Stimulated activated CD8-positive, alpha-beta memory T cell treated with anti-CD3 and anti-CD28 coated beads, Interleukin-7, amount 100 ng/mL, for 24 hours (primary cell): ENCODE measurements at places on chromosomes 1 and 21.

DNA sequence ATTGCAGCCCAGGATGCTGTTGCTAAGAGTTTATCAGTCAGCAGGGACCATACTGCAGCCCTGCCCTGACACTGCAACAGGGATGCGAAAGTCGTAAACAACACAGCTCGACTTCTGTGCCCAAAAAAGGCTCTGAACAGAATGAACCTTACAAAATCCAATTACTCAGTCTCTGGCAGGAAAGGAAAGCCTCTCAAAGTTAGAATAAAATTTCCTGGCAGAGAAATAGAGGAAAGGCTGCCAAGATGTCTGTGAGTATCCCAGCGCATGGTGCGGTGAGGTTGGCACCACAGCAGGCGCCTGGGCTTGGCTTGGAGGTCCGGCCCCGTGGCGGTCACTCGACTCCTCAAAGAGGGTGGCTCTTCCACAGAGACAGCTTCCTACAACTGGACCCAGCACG lies 185.8 kb downstream of the PCP4 start:
- no peak for DNase-seq

- DNase-seq = no peak
These were observed 171.6 kb downstream of the S1PR1 start for GRCh38 chr1:101408212-101409042.

DNA sequence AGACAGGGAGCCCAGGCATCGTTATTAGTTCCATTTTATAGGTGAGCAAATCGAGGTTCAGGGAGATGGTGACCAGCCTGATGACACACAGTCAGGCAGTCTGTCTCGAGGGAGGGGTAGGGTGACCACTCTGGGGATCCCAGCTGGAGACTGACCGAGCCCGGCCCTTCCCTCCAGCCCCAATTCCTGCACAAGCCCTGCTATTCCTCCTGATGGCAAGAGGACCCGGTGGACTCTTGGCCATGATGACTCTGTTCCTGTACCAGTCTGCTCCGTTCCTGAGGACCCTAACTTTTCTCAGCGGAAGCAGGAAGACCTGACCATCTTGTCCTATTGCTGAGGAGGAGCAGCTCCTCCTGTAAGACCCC lies 391 bp downstream of the AGT start:
- no peak for DNase-seq

GRCh38 chr1:33176362-33176850 lies 5.4 kb downstream of the TRIM62 start:
- no peak for DNase-seq

DNA sequence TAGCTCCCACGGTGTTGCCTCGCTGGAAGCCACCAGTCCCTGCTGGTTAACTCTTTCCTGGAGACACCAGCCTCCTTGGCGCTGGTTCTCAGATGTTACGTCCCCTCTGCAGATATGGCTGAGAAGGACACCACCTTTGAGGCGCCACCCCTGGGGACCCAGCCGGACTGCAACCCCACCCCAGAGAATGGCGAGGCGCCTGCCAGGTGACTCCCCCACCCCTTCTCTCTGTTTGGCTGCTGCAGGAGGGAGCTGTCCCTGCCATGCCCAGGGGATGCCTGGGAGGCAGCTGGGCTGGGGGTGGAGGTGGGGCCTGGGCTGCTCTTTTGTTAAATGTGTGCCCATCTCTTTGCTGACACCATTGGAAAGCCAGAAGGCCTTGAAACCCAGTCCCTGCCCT lies 43.6 kb upstream of the TNFRSF1B start:
- DNase-seq = no peak

DNA sequence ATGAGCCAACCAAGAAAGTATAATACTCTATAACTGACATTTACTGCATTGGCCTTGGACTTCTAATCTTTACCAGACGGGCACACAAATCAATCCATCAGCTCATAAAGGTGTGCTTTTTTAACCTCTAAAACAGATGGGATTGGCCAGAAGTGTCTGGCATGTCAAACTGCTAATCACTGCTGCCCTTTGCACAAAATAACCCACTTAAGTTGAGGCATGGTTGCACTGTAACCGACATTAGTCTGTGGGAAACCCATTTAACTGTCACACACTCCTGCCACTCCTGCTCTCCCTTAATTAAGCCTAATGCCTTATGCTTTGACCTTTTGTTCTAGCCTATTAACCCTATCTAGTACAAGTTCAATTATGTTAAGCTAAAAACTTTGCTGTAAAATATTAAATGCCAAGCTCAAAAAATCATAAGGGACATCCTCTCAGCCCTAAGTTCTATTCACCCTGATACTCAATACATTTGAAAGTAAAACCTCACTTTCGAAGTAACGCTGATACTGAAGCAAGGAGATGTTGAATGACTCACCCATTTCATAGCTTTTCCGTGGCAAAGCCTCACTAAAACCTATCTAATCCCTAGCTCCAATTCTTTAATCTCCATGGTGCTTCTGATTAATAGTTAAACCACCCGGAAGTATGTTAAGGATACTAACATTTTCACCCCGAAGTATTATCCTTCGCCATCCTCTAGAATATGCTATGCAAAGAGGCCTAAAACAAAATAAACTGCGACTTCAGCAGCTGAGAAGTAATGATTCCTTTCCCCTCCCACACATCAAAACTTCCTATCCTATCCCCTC lies 12.9 kb downstream of the NRIP1 start:
- no peak for DNase-seq

DNA sequence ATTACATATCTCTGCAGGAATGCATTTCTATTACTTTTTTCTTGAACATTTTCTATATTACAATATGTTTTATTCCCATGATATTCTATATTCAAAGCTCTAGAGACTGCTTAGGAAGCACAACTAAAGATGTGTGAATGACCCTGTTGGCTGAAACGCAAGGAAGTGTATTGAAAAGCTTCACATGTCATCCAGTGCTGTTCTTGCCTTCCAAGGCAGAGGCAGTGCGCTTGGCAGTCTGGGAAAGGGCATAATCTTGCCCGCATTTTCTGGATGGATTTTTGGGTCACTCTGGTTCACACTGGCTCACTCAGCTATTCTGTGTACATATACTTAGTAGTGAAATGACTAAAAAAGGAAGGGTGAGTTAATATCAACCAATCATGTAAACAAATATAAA lies 262.4 kb downstream of the PTPRC start:
- no peak for DNase-seq

- DNase-seq = no peak
These were observed 68.6 kb downstream of the LHX8 start for GRCh38 chr1:75202751-75203150.

DNA sequence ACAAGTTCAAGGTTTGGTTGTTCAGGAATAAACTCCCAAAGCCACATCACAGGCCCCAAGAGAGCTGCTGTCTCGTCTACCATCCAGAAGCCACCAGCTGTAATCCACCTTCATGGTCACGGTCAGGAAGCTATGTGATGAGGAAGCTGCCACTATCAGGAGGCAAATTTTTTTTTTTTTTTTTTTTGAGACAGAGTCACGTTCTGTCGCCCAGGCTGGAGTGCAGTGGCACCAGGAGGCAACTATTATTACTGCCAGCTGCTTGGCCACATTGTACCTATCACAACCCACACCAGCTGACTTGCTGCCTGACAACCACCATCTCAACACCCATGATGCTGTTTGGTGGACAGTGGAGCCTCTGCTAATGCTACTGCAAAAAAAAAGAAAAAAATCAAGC lies 124.1 kb downstream of the OMA1 start:
- no peak for DNase-seq

- no peak for DNase-seq
These were observed 346.5 kb upstream of the PROX1 start for GRCh38 chr1:213641312-213641711.

DNA sequence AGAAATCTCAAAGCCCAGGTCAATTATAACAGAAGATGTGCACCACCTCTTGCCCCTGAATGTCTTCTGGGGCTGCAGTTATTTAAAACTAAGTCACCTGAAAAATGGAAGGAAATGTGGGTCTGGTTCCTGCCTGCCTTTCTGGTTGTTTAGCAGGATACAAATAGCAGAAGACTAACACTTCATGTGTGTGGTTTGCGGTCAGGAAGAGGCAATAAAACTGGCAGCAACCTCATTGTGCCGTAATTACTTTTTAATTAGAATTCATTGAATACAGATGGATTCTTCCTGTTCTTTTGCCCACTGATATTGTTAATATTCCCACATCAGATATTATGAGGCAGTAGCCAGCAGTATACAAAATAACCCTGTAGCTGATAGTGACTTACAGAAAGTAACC lies 345.7 kb downstream of the ZNF326 start:
- no peak for DNase-seq

GRCh38 chr1:24441996-24442668 lies 26.5 kb downstream of the NIPAL3 start:
- no peak for DNase-seq

- DNase-seq = no peak
These were observed 1.5 kb upstream of the KCNH1 start for GRCh38 chr1:211135342-211135950.

- DNase-seq = no peak
These were observed 179.4 kb upstream of the SGIP1 start for GRCh38 chr1:66354311-66355201.

DNA sequence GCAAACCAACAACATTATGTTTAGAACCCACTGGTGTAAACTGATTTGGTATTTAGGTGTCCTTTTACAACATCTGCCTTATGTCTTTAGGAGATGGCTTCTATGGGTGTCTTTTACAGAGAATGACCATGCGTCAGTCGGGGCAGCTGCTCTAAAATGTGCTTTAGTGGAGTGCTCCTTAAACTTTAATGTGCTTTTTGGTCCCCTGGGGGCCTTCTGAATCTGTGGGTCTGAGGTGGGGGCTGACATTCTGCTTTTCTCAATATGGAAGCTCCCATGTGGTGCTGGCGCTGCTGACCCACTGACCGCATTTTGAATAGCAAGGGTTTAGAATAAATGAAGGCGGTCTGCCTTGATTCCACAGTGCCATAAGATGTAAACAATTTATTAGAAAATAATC lies 173.2 kb upstream of the B3GALT2 start:
- DNase-seq = no peak

DNA sequence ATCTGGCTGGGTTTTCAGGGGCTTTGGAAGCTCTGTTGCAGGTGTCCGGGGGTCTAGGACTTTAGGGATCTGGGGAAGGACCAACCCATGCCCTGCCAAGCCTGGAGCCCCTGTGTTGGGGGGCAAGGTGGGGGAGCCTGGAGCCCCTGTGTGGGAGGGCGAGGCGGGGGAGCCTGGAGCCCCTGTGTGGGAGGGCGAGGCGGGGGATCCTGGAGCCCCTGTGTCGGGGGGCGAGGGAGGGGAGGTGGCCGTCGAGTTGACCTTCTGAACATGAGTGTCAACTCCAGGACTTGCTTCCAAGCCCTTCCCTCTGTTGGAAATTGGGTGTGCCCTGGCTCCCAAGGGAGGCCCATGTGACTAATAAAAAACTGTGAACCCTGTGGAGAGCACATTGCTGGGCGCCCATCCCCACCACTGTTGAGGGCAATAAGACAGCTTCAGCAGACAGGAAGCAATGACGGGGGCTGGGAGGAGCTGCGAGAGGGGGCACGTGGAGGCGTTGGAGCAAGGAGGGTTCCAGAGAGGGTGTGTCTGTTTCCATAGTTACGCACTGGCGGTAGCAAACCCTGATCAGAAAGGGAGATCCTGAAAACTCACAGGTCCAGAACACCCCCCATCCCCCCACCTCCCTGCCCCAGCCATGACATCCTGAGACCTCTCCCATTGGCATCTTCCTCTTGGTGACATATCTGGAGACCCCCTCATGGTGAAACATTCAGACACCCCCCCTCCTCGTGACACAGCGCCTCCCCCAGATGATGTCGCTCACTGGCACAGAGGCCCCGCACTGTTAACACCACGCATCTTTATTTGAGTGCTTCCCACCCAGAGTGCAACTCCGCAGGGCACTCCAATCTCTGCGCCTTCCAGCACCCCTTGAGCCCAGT lies 8.4 kb downstream of the MYBPH start:
- DNase-seq = no peak

DNA sequence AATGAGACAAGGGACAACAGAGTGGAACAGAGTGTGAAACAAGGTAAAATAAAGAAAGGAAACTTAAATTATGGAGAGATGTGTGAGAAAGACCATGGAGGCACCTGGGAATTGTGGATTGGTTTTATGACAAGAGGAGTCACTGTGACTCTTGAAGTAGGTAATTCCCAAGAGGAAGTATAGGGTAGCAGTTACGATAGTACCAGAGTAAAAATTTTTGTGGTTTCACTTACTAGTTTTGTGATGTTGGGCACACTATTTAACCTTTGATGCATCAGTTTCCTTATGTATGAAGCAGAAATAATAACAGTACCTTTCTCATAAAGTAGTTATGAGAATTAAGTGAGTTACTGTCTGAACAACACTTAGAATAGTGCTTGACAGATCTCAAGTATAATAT lies 267.9 kb upstream of the DPYD start:
- no peak for DNase-seq

DNA sequence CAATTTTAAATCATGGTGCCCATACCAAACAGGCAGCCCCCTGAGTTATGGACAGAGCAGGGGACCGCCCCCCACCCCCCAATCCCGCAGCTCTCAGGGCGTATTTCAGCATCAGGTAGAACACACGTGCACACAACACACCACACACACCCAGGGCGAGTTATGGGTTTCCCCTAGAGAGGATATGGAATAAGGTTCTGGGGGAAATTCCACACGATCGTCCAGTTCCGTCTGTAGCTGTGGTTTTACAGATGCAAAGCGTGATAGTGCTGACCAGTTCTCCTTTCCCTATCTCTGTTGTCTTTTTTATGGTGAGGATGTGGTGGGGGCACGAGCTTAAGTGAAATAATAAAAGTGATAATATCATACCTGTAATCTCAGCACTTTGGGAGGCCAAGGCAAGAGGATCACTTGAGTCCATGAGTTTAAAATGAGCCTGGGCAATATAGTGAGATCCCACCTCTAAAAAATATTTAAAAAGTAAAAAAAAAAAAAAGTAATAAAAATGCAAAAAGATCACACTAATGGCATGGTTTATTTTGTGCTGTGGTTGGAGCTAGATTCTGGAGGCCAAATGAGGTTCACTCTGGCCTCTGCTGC lies 25.1 kb downstream of the C2CD2 start:
- DNase-seq = no peak

GRCh38 chr1:246012341-246012740 lies 494.7 kb downstream of the SMYD3 start:
- DNase-seq = no peak
